LHCN-M2 (cell line): ENCODE measurements at places on chromosomes 11 and 22. TPM values are rescaled to one million over a fixed set of nuclear protein-coding genes. Genes with fewer than 3 reads are reported as not detected.

Gene C11orf97
- not detected in 2 replicates for total RNA-seq

Gene CALCA
- total RNA-seq, result not detected in 2 replicates

Gene CELSR1
- under 0.01 and 0.06 TPM in 2 replicates for total RNA-seq

Gene SPCS2
- total RNA-seq, result 23.9 and 60.1 TPM in 2 replicates

Gene TPBGL
- total RNA-seq, result not detected in 2 replicates

Gene CDC42BPG
- 0.11 TPM in 1 of 2 replicates, not detected in the other for total RNA-seq

Gene EHF
- total RNA-seq, result not detected in 2 replicates

Gene OR52N4
- not detected in 2 replicates for total RNA-seq

DNA sequence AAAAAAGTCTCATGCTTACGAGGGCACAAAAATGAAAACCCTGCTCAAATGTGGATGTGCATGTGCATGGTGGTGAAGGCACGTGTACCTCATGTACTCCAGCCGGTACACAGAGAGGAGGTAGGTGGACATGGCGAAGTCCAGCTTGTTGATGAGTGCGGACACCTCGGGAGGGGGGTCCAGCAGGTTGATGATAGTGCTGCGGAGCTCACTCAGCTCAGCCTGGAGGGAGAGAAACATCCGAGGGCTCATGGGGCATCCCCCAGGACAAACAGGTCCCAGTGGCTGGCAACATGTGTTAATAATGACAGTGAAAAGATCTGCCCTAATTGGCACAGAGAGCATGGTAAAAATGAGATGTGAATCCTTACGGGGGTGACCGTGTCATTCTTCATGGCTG is 9.2 kb upstream of the SERPIND1 start:
- no peak for DNase-seq

DNA sequence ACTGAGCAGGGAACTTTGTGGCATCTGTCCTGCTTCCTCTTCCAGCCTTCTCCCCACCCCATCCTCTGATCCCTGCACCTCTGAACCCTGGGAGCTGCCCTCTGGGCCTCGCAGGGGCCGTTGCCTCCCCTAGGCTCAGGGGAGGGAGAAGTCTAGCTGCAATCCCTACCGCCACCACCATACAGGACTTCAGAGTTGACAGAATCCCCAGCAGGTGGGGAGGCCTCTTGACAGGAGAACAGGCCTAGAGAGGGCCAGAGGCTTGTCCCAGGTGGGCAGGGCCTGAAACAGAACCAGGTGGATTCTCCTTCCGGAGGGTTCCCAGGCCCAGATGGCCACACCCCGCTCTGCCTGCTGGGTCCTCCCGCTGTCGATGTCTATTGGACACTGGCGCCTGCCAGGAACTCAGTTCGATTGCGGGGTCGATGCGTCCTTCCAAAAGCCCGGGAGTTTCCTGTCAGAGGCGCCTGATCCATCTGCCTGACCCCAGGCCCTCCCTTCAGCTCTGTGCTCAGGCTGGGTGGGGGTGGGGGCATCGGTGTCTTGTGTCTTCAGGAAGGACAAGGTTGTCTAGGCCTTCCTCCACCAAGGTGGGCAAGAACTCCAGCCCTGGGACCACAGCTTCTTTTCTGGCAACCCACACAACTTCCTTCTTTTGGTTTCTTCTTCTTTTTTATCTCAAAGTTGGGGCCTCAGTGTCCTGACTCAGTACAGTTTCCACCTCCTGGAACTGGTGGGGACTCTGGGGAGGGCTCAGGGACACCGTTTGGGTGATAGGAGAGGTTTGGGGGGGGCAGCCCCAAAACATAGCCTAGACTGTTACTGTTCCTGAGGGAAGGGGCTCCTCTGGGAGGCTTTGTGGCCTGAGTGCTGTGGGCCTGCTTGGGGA is 6.4 kb downstream of the STARD10 start:
- DNase-seq, result no peak

- no peak for DNase-seq
Measured at GRCh38 chr11:34173050-34173449, 67.6 kb downstream of the NAT10 start.

DNA sequence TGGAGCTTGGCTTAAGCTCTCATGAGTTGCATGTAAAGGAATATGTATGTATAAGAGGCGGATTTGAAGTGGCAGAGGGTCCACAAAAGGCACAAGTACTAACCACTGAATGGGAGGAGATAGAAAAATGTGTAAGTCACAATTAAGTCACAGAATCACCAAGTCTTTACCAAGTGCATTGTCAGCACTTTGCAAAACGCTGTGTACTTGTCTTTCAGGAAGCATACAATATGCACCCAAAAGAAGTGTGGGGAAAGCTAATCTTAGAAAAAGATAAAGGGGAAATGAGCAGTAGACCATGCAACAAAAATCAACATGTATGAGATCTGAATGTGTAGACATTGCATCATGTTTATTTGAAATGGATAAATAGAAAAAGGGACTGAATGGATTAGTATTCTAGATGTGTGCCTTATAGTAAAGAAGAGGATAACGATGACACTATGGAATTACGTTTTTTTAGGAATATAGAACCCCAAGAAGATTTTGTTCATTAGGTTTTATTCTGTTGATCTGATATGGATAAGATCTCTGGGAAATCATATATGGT is 4.5 kb downstream of the CNTF start:
- DNase-seq, result no peak

DNA sequence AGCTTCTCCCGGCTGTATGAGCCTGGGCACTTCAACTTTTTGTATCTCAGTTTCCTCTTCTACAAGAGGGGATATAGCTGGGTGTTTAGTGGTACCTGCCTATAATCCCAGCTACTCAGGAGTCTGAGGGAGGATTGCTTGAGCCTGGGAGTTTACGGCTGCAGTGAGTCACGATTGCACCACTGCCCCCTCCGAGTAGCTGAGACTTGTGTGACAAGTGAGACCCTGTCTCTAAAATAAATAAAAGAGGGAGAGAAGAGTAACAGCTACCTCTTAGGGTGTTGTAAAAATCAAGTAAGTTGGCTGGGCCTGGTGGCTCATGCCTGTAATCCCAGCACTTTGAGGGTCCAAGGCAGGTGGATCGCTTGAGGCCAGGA is 10.0 kb upstream of the CATSPER1 start:
- DNase-seq, result no peak

GRCh38 chr22:28855355-28856094 is 27.8 kb upstream of the ZNRF3 start:
- DNase-seq, result peak; percentile 58

DNA sequence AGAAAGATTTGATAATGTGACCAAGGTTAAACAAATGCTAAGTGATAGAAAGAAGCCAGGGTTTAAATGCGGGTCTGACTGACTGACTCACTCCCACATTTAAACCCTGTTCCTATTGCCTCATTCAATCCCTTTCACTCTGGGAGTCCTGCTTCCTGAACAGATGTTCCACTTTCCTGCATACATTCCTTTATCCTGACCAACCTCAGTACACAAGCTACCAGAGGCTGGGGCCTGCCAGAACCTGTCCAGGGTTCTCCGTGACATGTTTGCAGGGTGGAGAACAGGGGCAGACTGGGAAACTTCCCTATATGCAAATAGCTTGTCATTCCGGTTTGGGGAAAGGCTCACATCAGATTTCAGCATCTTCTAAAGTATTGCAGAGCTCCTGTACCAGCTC is 3.0 kb upstream of the ANKK1 start:
- DNase-seq, result peak; percentile 98

DNA sequence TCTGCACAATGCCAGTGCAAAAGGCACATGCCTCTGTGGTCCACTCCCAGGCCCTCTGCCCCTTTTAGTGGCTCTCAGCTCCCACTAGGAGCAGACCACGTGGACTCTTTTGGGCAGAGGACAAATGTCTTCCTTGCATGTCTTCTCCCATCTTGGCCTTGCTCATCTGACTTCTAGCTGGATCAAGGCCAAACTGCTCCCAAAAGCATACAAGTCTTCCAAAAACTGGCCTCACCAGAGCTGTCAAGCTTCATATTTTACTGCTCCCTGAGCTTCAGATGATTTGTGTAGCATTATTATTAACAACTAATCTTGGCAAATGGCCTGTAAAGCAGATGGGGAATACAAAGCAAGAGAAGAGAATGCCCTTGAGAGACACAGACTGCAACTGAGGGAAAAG is 6.9 kb downstream of the SMPD1 start:
- DNase-seq, result no peak

DNA sequence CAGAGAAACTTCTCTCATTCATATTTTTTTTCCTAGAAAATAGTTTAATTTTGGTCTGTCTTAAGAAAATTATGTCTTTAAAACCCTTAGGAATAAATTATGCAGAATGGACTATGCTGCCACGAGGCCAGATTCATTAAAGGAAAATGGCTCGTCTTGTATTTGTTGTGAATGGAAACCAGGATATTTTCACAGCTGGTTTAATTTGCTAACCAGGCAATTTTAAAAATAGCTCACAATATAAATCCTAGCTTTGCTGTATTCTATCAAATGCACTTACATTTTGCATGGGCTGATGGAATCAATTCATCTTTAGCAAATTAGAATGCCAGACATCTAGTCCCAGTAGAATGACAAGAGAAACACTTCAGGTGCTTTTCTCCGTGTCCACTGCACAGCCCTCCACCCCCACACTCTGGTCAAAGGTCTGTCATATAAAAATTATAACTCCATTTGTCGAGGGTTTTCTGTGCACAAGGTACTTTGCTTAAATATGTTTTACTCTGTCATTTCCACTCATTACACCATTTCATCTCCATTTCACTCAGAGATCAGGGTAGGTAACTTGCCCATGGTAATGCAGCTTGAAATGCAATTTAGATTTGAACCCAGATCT is 20.3 kb upstream of the TNRC6B start:
- no peak for DNase-seq

DNA sequence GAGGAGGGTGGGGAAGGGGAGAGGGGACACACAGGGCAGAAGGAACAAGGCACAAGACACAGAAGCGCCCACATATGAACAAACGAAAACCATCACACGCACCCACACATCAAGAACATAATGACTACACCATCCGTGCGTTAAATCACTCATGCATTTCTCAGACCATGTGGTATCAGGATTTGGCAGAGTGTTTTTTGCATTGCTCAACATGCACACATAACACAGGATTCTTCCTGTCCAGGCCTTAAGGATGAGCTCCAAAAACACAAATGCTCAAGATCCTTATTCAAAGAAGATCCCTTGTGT is 309.5 kb downstream of the CADM1 start:
- DNase-seq, result no peak

GRCh38 chr22:47292546-47293320 is 530.3 kb downstream of the TBC1D22A start:
- peak; percentile 94 for DNase-seq

DNA sequence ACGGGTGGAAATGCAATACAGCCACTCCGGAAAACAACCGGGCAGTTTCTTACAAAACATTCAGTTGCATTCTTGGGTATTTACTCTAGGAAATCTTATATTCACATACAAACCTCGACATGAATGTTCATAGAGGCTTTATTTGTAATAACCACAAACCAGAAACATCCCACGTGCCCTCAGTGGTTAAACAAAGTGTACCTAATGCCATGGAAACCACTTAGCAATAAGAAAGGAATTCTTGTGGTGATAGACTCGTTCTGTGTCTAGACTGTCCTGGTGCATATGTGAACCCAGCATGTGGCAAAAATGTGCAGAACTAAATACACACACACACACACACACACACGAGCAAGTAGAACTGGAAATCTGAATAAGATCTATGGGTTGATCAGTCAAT is 1073.3 kb downstream of the TBC1D22A start:
- peak; percentile 84 for DNase-seq

DNA sequence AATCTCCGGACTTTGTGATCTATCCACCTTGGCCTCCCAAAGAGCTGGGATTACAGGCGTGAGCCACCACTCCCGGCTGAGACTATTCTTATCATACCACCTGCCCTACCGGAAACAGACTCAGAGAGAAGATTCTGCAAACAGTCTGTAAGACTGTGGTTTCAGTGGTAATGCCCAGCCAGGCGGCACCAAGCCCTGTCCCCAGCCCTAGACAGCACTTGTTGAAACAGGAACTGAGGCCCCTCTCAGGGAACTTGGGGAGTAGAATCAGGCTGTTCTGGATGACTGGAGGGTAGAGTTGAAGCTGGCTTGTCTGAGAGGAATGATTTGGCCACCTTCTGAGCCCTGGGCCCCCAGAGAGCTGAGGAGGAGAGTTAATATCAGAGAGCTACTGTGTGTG is 1.3 kb upstream of the INSC start:
- DNase-seq, result no peak
